HTR-8/SVneo (cell line): ENCODE measurements at places on chromosomes 16 and 17.

- peak; percentile 45 for DNase-seq
These were observed 65.9 kb downstream of the EMP2 start for GRCh38 chr16:10514369-10515055.

DNA sequence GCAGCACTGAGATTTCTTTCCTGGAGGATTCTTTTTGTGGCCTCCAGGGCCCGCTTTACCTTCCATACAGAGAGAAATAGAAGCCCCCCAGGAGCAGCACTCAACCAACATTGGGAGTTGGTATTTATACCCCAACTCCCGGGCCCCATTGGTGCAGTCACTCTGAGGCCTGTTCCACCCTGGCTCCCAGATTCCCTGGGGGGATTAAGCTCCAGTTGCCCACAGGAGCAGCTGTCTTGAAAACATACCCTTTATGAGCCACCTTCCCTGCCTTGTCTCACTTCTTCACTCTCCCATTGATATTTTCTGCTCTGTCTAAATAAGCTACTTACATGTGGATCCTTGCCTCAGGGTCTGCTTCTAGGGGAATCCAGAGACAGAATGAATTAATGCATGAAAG, 167.8 kb downstream of the KATNIP start:
- no peak for DNase-seq

DNA sequence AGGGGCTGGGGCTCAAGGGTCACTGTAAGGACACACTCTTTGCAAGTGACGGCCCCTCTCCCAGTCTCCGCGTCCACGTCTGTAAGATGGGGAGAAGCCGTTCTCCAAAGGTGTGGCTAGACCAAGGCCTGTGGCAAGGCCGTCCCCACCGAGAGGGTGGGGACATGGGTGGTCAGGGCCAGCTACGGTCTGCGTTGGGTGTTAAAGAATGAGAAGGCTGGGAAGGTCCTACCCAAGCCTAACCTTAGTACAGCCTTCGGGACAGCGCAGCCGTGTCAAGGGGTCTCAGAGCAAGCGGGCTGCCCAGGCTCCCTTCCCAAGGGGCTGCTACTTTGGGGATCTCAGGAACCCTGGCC, 1.9 kb downstream of the C1QTNF8 start:
- DNase-seq, result peak; percentile 41

DNA sequence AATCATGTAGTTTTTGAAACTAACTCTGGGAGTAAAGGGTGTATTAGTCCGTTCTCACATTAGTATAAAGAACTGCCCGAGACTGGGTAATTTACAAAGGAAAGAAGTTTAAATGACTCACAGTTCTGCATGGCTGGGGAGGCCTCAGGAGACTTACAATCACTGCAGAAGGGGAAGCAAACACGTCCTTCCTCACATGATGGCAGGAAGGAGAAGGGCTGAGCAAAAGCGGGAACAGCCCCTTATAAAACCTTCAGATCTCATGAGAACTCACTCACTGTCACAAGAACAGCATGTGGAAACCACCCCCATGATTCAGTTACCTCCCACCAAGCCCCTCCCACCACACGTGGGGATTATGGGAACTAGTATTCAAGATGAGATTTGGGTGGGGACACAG, 256.5 kb upstream of the TNRC6C start:
- no peak for DNase-seq

DNA sequence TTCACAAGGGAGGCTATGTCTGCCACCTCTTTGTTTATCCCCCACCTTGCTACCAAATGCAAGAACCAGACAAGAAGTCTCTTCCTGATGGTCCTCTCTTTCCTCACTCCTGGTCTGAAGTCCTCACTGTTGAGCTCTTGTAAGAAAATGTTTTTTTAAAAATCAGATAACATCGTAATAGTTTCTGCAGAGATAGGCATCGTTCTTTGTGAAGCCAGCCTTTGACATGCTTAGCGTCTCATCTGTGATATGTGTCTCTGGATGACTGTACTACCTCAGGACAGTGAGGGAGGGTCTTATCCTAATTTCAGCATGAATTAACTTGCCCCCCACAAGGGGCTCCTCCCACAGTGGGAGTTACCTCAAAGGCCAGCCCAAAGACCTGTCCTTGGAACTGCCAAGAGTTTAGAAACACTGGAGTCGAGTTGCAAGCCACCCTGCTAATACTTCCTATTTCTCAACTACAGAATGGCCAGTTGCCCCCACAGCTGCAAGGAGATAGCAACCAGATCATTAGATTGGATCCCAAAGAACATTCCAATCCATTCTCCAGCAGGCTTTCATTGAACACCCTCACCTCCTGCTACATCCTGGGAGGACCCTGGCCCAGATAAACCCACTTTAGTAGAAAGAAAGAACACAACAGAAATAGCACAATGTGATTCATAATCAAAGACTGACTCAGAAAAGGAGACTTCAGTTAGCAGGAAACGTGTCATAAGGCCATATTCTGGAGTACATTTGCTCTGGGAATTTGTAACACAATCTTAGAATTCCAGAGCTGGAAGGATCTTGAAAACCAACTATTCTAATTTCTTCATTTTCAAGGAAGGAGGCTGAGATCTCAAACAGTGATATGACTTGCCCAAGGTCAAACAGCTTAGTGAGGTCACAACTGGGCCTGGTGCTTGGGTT, 151.0 kb downstream of the IRX3 start:
- peak; percentile 22 for DNase-seq

DNA sequence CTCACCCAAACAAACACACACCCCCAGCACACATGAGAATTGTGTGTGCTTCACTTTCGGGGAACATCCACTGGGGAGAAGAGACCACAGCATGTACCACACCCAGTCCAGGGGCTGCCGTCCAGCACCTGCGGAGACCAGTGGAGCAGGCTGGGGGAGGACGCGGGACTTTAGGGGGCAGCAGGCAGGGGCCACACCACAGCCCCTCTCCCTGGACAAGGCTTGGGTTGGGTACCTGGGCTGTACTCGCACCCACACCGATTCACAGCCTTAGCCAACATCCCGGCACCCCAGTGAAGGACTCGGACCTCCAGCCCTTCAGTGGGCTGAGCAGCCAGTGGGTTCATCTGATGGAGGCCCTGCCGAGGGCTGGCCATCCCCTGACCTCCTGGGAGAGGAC, 63.3 kb downstream of the RBFOX3 start:
- no peak for DNase-seq

DNA sequence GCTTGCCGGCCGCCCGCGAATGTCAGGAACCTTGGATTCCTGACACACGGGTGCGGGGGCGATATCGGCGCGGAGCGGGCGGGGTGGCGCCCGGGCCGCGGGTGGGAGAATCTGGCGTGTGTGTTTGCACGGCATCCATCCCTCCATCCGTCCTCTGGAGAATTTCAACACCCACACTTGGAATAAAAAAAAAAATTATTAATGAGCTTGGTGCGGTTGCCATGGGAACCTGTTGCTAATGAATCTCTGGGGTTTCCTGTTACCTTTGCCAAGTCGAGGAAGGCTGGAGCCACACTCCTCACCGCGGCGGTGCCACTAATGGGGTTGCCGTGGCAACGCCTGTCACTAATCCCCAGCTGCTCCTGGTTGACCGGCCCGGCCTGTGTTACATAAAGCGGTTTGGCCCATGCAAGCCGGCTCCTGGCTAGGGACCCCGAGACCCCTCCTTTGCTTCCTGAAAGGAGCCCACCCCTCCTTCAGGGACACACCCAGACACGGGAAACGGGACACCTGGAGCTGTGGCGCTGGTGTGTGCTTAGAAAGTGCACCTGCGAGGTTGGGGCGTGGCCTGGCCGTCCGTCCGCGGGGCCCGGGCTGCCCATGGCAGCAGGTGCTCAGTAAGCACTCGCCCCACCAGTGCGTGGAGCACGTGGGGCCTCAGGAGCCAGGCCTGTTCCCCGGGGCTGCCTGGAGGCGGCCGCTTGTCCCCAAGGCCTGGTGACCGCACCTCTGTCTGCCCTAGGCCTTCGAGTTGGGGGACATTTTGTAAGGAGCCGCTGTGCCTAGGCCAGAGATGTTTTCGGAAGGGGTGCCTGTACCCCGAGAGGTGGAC, 14.6 kb downstream of the CACNA1H start:
- DNase-seq, result no peak

- DNase-seq, result no peak
These were observed 24.1 kb upstream of the LHX1 start for GRCh38 chr17:36913132-36913531.

GRCh38 chr17:19647697-19648474, 665 bp upstream of the ALDH3A2 start:
- DNase-seq, result no peak

- no peak for DNase-seq
These were observed 4.7 kb upstream of the ZNF423 start for GRCh38 chr16:49860593-49860992.

GRCh38 chr17:17900615-17901520, 64.1 kb upstream of the SREBF1 start:
- DNase-seq, result peak; percentile 96

DNA sequence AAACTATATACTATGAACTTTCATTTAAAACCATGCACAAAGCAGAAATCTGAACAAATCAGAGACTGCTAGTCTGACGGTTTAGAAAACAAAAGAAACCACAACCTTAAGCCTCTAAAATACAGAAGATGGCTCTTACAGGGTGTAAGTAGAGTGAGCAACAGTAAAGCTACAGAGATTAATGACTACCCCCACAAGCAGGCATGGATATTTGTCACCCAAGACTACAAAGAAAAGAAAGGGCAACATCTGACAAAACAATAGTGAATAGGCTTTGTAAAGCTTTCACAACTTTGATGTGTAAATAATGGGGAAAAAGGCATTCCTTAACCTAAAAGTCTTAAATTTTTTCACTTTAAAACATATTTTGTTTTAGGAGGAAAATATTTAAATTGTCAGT, 75.0 kb downstream of the SPAG9 start:
- DNase-seq, result no peak
